Aorta (tissue), 5 donors: ENCODE measurements at places on chromosomes 4 and X. TPM values are rescaled to one million over a fixed set of nuclear protein-coding genes. Genes with fewer than 3 reads are reported as not detected.

DIAPH2 gene
- 48.4 TPM for total RNA-seq

ITIH6 gene
- total RNA-seq, result not detected

GUCY1A1 gene
- total RNA-seq, result 74.0 TPM

GLUD2 gene
- 2.2 TPM for total RNA-seq

BCLAF3 gene
- total RNA-seq, result 16.8 TPM

MND1 gene
- total RNA-seq, result 1.3 TPM

ZNF141 gene
- 29.7 TPM for total RNA-seq

GPRASP3 gene
- total RNA-seq, result 9.1 TPM

CENPVL1 gene
- not detected for total RNA-seq
